Neural progenitor cell (in vitro differentiated cells): ENCODE measurements at places on chromosomes 12 and 14. TPM values are rescaled to one million over a fixed set of nuclear protein-coding genes. Genes with fewer than 3 reads are reported as not detected.

Gene NGB
- not detected in 2 replicates for total RNA-seq

GRCh38 chr14:90611936-90612335 lies 204.3 kb downstream of the TTC7B start:
- DNase-seq = no peak
- H3K36me3 ChIP-seq = no peaks in the 10 kb centered on the region
- no peak overlapping the region for H3K4me3 ChIP-seq

GRCh38 chr12:48882315-48882687 lies 16.6 kb upstream of the RND1 start:
- H3K4me3 ChIP-seq = peak overlapping the region; percentile 4
- peaks cover 51% of the 10 kb centered on the region for H3K4me1 ChIP-seq
- peak overlapping the region; percentile 98 for H3K27ac ChIP-seq
- no peaks in the 10 kb centered on the region for H3K27me3 ChIP-seq
- DNase-seq = peak; percentile 38

Gene SMCO2
- not detected in 2 replicates for total RNA-seq

DNA sequence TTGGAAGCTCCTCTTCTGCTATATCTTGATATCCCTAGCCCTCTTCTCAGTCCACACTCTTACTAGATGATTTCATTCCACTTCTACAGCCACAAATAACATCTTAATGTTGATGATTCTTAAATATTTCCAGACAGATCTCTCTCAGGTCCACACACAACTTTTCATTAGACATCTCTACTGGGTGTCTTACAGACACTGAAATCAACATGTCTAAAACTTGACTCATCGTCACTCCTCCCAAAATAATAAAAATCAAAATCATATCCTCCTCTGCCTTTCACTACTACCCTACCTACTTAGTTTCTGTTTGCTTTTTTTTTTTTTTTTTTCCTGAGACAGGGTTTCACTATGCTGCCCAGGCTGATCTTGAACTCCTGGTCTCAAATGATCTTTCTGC lies 11.9 kb downstream of the PRDM4 start:
- no peaks in the 10 kb centered on the region for H3K4me1 ChIP-seq
- peaks cover 28% of the 10 kb centered on the region for H3K36me3 ChIP-seq

GRCh38 chr14:63891148-63891975 lies 38.6 kb downstream of the SYNE2 start:
- H3K27ac ChIP-seq = peak overlapping the region; percentile 4
- H3K4me3 ChIP-seq = peak overlapping the region; percentile 11
- no peaks in the 10 kb centered on the region for H3K27me3 ChIP-seq
- H3K4me1 ChIP-seq = peaks cover 28% of the 10 kb centered on the region

GRCh38 chr14:104700747-104701217 lies 11.4 kb downstream of the INF2 start:
- DNase-seq = no peak
- no peak overlapping the region for H3K27ac ChIP-seq
- peaks cover 5% of the 10 kb centered on the region for H3K4me1 ChIP-seq
- H3K4me3 ChIP-seq = no peak overlapping the region
- no peaks in the 10 kb centered on the region for H3K27me3 ChIP-seq

Gene PTGR2
- total RNA-seq = 18.8 and 87.2 TPM in 2 replicates

GRCh38 chr12:1741154-1741949 lies 50.5 kb downstream of the ADIPOR2 start:
- peaks cover 6% of the 10 kb centered on the region for H3K4me1 ChIP-seq
- DNase-seq = no peak
- no peaks in the 10 kb centered on the region for H3K27me3 ChIP-seq
- no peak overlapping the region for H3K4me3 ChIP-seq

- H3K4me1 ChIP-seq = no peaks in the 10 kb centered on the region
- no peak overlapping the region for H3K4me3 ChIP-seq
- no peaks in the 10 kb centered on the region for H3K36me3 ChIP-seq
- H3K27ac ChIP-seq = no peak overlapping the region
- no peak for DNase-seq
These were observed 8.3 kb upstream of the ZNF641 start for GRCh38 chr12:48358937-48359513.

DNA sequence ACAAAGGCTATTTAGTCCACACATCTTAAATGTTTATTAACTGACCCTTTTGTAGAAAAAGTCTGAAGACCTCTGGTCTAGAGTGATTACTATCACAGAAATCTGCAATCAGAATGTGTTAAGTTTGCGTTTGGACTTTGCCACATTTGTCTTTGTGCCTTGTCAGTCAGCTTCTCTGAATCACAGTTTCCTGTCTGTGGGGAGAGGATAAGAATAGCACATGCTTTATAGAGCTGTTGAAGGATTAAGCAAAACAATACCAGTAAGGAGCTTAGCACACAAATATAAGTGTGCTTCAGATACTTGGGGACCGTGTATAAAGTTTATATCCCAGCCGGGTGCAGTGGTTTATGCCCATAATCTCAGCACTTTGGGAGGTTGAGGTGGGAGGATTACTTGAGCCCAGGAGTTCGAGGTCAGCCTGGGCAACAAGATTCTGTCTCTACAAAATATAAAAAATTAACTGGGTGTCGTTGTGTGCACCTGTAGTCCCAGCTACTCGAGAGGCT lies 63.0 kb upstream of the BTG1 start:
- no peaks in the 10 kb centered on the region for H3K36me3 ChIP-seq
- no peak overlapping the region for H3K4me3 ChIP-seq
- no peaks in the 10 kb centered on the region for H3K27me3 ChIP-seq
- peaks cover 13% of the 10 kb centered on the region for H3K4me1 ChIP-seq
- no peak overlapping the region for H3K27ac ChIP-seq

Gene TMEM52B
- total RNA-seq = not detected in 2 replicates

Gene SERPINA10
- total RNA-seq = not detected in 2 replicates

- no peaks in the 10 kb centered on the region for H3K4me1 ChIP-seq
- no peak overlapping the region for H3K4me3 ChIP-seq
- no peaks in the 10 kb centered on the region for H3K27me3 ChIP-seq
- no peak overlapping the region for H3K27ac ChIP-seq
- no peak for DNase-seq
- H3K36me3 ChIP-seq = no peaks in the 10 kb centered on the region
These were observed 306.6 kb upstream of the TMPO start for GRCh38 chr12:98208816-98209215.

DNA sequence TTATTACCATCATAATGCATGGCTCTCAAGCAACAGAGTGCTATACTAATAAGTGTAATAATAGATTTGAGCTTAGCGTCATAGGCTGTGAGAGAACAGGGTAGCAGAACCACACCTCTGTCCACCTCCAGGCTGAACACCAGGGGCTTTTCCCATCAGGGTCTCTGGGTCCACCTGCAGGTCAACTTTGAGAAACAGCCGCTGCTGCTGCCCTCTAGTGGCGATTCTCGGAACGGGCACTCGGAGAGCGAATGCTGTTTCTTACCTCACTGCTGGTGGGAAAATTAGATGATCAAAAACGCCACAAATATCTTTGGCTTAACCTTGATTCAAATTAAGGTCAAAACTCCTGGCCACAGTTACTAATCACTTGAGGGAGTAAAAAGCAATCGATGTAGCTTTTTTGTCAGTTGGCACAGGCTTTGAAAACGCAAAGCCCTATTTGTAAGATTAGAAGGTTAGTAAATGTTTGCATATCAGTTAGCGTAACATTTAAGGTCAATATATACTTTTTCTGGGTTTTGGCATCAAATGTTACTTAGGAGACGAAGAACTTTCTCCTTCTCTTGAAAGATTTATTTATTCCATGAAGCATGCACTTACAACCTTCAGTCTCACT lies 127.9 kb upstream of the TMEM132D start:
- H3K27ac ChIP-seq = no peak overlapping the region
- H3K36me3 ChIP-seq = no peaks in the 10 kb centered on the region
- H3K4me3 ChIP-seq = no peak overlapping the region

- no peak overlapping the region for H3K27ac ChIP-seq
- no peak for DNase-seq
- H3K36me3 ChIP-seq = no peaks in the 10 kb centered on the region
- no peaks in the 10 kb centered on the region for H3K27me3 ChIP-seq
- no peaks in the 10 kb centered on the region for H3K4me1 ChIP-seq
These were observed 53.3 kb upstream of the STXBP6 start for GRCh38 chr14:25103271-25103670.

GRCh38 chr14:102189874-102190273 lies 50.2 kb downstream of the WDR20 start:
- no peak overlapping the region for H3K4me3 ChIP-seq
- H3K27me3 ChIP-seq = no peaks in the 10 kb centered on the region
- no peak for DNase-seq
